Stimulated activated CD4-positive, alpha-beta T cell treated with anti-CD3 and anti-CD28 coated beads, Interleukin-1b, Interleukin-23, amount 100 ng/mL, for 4 hours (primary cell): ENCODE measurements at places on chromosomes 3 and 15.

GRCh38 chr3:177983320-177983719 lies 552.9 kb upstream of the KCNMB2 start:
- no peak for DNase-seq

DNA sequence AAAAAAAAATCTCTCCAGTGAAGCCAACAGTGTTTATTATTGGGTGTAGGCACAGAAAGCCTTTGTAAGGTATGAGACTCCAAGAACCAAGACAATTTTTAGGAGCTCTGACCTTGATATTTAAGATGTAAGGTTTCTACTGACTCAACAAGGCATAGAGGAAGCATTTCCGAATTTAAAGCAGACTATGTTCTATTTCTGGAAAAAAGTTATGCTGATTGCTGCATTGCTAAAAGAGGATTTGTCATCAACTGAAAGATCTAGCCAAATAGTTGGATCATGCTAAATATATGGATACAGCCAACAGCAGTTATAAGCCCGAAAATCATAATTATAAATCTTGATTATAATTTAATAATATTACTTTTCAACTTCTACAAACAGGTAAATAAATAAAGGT lies 53.3 kb upstream of the MELTF start:
- no peak for DNase-seq

DNA sequence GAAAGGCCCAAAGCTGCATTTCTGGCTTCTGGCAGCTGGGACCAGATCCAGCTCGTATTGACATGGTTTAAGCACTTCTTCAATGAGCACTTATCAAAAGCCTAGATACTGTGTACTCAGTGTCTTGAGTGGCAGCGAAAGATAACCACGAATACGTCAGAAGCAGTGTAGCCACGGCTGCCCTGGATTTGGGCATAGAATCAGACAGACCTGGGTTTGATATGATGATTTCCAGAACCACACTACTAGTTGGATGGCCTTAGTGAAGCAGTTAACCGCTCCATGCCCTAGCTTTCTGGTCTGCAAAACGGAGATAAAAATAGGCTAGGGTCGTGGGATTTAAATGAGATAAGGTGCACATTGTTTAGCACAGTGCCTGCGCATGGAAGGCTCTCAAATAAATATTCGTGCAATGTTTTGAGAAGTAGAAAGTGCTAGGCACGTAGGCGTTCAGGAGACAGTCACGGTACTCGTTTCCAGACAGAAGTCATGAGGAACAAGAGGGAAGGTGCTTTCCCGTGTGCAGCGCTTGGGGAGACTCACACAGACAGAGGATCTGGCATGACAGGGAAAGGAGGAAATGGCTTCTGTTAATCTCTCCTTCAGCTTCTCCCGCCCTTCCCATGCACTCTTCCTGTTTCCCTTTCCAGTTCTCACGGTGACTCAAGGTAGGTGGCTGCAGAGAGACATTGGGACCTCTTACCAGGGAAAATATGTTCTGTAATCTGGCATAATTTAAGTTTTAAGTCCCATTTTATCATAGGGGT lies 70.3 kb downstream of the CCNL1 start:
- DNase-seq, result no peak

DNA sequence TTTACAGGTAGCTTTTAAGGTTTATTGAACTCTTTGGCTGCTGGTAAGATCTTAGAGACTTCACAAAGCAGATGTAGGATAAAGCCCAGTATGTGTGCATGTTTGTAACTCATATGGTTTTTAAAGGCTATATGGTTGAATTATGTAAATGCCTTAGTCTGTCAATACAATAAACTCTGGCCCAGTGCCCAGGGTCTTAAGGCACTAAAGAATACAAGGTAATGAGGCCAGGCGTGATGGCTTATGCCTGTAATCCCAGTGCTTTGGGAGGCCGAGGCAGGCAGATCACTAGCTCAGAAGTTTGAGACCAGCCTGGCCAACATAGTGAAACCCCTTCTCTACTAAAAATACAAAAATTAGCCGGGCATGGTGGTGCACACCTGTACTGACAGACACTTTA lies 170.3 kb upstream of the CGNL1 start:
- no peak for DNase-seq

- no peak for DNase-seq
Observed at GRCh38 chr3:2713923-2714322, 396.3 kb downstream of the IL5RA start.

DNA sequence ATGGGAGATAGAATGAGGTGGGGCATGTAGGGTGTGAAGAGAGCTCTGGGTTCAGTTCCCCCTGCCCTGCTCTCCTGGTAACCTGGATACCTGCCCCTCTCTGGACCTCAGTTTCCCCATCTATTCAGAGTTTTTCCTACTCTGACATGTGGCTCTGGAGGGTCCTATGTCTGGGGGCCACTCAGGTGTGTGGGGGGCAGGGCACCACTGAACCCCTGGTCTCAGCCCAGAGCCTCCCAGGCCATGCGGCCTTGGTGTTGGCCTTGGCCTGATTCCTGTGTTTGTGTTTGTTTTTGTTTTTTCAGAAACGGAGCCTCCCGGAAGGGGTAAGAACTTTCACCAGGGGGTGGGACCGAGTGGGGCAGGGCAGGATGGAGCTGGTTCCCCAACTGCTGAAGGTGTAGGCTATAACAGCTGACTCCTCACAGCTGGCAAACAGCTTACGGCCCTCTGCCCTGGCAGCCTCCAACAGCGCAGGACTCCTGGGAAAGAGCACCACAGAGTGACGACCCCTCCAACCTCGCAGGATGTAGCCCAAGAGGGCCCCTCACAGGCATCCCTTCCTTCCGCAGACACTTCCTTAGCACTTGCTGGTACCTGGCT lies 803 bp downstream of the ITIH3 start:
- no peak for DNase-seq

- no peak for DNase-seq
Observed at GRCh38 chr15:95990833-95991232, 339.7 kb upstream of the NR2F2 start.

DNA sequence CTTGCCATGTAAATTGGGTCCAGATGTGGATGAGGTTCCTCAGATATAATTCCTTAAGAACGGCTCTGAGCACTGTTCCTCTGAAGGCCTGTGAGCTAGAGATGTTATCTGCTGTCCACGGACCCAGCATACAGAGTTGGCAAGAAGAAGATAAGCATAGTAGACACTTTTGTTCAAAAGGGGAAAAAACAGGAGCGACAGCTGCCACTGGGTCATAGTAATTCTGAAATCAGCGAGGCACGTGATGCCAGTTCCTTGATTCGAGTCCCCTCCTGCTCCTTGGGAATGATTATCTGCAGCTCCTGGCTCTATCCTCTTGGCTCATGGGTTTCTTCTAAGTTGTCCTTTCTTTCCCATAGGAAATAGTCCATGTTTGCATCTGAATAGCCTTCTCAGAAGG lies 2.5 kb upstream of the RAB7A start:
- no peak for DNase-seq

DNA sequence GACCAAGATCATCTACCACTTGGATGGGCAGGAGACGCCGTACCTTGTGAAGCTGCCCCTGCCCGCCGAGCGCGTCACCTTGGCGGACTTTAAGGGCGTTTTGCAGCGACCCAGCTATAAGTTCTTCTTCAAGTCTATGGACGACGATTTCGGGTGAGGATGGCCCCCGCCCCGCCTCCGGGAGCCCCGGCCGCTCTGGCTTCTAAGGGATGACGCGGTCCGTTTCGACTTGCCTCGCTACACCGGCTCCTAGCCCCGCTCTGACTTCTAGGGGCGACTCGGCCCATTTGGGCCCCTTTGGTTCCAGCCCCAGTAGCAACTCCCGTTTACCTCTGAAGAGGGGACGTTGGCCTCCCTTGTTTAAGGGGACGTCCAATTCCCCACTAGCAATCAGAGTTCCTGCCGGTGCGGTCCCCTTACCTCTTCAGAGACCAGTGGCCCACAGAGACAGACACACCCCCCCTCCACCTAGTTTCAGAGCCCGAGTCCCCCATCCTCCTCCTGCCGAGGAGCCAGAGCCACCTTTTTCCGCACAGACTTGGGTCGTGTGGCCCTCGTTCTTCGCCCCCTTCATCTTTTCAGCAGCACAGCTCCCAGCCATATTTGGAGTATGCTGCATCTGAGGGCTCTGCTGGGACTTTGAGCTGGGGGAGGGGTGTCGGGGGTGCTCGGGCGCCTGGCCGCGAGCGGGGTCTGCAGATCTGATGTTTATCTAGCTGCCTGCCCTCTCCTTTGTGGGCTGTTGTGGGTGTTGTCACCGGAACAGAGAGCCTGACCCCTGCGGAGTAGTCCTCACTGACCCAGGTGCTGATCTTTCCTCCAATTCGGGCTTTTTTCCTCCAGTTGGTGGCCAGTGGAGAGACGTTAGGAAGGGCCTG lies 706 bp downstream of the DVL3 start:
- DNase-seq, result no peak

DNA sequence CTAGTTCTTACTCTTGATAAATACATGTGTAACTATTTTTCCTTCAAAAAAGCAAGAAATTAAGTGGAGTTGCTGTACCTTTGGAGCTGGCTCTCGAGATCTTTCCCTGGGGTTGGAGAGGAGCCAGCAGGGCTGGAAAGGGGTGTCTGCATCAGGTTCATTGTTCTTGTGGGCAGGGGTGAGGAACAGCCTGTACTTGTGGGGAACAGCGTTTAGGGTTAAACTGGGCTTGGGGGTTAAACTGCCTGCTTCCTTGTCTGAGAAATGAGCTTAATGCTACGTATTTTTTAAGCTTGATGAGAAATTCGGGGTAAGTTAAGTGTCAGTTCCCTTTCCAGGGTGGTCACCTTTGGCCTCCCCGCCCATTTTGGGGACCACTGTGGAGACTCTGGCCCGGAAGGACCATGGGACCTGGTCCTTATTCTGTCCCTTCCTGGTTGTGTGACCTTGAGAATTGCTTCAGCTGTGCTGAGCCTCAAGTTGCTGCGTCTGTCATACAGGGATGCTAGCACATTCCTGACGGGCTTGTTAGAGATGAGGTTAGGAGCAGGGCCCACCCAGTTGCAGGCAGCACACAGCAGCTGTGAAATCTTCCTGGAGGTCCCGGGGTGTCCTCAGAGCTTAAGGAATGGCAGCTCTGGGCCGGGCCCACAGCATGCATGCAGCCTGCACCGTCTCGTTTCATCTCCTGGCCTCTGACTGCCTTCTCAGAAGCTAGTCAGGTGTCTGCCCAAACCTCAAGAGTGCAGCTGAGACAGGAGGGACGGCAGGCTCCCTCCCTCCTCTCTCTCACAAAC lies 11.6 kb downstream of the H1-8 start:
- DNase-seq, result no peak

- DNase-seq, result no peak
Observed at GRCh38 chr3:4766716-4767499, 212.3 kb upstream of the BHLHE40 start.

GRCh38 chr3:10363935-10364334 lies 43.0 kb upstream of the SEC13 start:
- DNase-seq, result no peak

- no peak for DNase-seq
Observed at GRCh38 chr15:89441295-89441812, 55.0 kb downstream of the RHCG start.

DNA sequence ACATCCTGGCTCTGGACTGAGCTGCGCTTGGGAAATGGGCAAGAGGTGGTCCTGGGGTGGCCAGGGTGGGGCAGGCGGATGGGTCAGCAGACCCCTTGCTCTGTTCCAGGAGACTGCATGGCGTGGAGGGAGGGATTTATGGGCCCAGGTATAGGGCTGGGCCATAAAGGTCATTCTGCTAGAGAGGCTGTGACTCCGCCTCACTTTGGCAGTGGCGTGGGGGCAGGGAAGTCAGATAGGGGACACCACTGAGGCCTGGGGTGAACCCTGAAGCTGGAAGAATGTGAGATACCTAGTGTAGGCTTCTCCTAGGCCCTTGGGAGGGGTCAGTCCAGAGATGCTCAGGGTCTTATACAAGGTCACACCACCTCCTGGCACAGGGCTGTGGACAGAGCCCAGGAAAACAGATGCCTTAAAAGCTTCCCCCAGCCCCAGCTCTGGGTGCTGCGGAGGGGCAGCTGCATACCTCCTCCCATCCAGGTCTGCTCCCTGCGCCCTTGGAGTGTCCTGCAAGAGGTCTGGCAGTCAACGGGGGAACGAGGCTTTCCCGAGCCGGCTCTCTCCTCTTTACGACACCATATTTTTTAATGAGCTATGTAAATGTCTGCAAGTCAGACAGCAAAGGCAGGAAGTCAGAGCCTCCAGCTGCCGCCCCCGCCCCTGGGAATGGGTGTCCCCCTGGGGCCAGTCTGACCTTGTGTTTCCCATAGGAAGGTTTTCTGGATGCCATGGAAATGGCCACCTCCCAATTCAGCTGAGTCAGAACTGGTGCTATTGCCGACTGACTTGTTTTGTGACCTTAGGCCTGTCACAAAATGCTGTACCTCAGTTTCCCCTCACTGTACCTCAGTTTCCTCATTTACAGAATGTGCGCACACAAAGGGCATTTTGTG lies 26.3 kb downstream of the LINGO1 start:
- DNase-seq, result no peak

GRCh38 chr15:85622221-85622831 lies 172.4 kb downstream of the KLHL25 start:
- no peak for DNase-seq

- DNase-seq, result no peak
Observed at GRCh38 chr3:37466660-37467359, 292.4 kb upstream of the LRRFIP2 start.

DNA sequence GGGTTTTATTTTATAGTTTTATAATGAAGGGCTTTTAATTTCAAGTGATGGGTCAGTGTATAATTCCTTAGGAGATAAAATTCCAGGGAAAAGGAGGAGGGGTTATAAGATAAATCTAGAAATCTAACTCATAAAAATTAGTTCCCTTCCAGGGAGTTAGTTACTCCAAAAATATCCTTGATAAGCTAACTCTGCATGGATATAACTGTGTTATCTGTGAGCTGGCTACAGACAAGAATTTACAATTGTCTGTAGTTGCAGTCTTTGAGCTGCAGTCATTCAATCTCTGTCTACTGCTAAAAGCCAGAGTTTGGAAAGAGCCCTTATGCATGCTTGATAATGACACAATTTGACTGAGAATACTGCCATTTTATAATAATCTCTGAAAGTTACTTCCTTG lies 432.3 kb upstream of the TPRG1 start:
- DNase-seq, result no peak

DNA sequence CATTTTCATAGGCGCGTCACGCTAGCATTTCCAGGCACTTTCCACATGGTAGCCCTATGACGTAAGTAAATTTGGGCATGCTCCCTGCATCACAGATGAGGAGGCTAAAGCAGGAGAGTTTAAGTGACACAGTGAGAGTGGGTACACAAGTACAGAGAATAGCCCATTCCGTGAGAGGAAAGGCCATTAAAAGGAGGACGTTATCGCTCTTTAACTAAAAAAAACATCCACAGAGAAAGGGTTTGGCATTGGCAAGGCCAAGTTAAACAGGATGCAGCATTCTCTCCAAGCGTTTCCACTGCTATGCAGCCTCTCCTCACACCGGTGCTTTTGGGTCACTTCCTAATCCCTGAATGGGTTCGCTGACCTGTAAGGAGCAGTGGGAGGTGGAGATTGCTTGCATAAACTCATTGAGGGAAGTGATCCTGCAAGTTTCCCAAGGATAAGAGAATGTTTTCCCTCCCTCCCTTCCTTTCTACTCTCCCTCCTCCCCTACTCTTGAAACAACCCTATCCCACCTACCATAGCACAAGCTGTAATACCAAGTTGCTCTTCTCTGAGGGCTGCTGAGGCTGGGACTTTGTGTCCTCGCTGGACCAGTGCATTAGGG lies 147.7 kb downstream of the VGLL4 start:
- no peak for DNase-seq

- no peak for DNase-seq
Observed at GRCh38 chr3:132753946-132754345, 31.7 kb upstream of the NPHP3 start.
